ENCODE measurements at places on chromosomes 13 and 19.

DNA sequence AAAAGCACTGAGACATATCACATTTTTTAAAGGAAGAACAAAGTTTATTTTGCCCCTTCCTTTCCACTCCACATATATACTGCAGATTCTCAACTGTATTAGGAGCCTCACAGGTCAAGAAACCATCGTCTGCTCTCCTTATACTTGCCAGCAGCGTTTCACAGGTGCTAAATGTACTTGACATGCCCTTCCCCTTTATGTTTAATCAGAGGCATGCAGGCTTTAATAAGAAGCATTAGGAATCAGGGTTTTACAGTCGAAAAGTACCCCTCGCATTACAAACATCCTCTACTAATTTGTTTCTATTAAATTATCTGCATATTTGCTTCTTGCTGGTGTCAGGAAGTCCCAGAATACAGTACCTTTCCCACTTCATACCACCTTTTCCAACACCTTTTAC, 3.7 kb upstream of the RAP2A start:
- DNase-seq: no peak

DNA sequence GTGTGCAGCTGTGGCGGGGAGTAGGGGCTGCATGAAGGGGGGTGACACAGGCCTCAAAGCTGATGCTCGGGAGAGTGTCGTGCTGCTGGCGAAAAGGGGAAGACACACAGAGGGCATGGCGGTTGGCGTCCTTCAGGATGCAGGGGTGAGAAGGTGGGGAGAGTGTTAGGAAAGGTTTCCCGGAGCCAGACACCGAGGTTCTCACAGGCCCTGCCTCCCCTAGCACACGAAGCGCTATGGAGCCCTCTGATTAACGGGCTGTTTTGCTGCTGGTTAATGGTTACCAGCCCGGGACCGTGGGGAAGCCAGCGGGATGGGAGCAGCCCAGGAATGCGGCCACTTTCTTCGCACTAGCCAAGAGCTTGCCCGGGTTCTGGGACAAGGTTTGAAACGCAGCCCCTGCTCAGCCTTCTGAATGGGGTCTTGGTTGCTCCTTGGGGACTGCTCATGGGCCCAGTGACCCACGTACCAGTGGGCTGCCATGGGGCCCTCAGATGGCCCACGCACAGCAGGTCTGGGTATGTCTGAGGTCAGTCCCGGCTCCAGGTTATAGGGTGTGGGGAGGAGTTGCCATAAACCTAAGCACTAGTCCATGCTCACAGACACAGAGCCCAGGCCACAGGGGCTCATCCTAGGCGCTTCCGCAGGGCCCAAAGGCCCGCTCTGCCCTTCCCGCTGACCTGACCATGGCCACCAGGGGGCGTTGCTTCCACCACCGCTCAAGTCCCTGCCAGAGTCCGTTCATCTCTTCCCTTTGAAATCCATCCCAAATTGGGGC, 31.3 kb upstream of the ISYNA1 start:
- peak; percentile 36 for DNase-seq

- no peak for DNase-seq
These were observed 148.8 kb downstream of the FLT1 start for GRCh38 chr13:28346154-28346553.

GRCh38 chr13:24396821-24397220, 87.4 kb downstream of the C1QTNF9 start:
- DNase-seq: no peak

- DNase-seq: peak; percentile 72
These were observed 141.6 kb downstream of the KATNAL1 start for GRCh38 chr13:30165796-30166195.

GRCh38 chr13:48400850-48401291, 12.0 kb downstream of the LPAR6 start:
- DNase-seq: no peak

Measured in head of caudate nucleus (tissue), 42 donors.